Heart right ventricle (tissue), 16 donors: ENCODE measurements at places on chromosomes 3 and 15. TPM values are rescaled to one million over a fixed set of nuclear protein-coding genes. Genes with fewer than 3 reads are reported as not detected.
A peak's percentile ranks its signal among the peaks of the same experiment; 100 is the strongest.

DNA sequence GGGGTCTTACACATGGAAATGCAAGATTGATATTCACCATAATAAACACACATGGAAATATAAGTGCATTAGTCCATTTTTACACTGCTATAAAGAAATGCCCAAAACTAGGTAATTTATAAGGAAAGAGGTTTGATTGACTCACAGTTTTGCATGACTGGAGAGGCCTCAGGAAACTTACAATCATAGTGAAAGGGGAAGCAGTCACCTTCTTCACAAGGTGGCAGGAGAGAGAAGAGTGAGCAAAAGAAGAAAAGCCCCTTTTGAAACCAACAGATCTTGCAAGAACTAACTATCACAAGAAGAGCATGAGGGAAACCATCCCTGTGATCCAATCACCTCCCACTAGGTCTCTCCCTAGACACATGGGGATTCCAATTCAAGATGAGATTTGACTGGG is 111.7 kb upstream of the TP63 start:
- H3K27me3 ChIP-seq = no peaks in the 10 kb centered on the region
- H3K4me3 ChIP-seq = no peak overlapping the region
- H3K27ac ChIP-seq = no peak overlapping the region
- no peaks in the 10 kb centered on the region for H3K36me3 ChIP-seq

DNA sequence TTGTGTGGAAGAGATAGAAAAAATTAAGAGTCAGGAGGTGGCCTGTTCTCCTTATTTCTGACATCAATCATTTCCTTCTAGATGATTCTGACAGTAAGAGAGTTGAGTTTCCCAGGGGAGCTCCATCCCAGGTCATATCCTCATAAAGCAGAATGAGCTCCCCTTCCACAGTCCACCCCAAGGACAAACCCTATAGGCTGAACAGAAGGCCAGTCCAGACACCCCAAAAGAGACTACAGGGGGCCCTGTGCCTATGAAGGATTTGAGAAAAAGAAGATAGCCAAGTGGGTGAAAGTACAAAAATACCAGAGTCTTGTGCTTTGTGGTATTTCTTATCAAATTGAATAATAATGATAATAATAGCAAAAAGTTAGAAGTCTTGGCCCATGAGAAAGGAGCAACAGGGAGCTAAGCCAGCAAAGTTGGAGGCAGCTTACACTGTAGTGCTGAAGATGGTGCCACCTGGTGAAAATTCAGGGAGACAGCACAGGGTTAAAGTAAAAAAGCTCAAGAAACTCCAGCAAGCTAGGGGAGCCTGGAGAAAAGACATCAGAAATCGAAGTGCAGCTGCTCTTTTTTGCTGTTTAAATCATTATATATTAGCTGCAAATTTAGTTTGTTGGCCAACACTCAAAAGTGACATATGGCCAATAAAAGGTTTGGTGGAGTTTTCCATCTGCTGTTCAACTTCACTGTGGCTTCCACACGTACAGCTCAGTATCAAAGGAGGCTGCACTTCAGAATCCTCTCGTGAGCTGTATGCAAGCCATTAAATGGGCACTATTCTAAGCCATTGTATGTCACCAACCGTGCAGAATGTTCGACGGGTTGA is 35.8 kb upstream of the SLC24A5 start:
- H3K36me3 ChIP-seq = no peaks in the 10 kb centered on the region
- no peaks in the 10 kb centered on the region for H3K27me3 ChIP-seq
- DNase-seq = no peak
- H3K4me1 ChIP-seq = no peaks in the 10 kb centered on the region
- H3K27ac ChIP-seq = no peak overlapping the region

DNA sequence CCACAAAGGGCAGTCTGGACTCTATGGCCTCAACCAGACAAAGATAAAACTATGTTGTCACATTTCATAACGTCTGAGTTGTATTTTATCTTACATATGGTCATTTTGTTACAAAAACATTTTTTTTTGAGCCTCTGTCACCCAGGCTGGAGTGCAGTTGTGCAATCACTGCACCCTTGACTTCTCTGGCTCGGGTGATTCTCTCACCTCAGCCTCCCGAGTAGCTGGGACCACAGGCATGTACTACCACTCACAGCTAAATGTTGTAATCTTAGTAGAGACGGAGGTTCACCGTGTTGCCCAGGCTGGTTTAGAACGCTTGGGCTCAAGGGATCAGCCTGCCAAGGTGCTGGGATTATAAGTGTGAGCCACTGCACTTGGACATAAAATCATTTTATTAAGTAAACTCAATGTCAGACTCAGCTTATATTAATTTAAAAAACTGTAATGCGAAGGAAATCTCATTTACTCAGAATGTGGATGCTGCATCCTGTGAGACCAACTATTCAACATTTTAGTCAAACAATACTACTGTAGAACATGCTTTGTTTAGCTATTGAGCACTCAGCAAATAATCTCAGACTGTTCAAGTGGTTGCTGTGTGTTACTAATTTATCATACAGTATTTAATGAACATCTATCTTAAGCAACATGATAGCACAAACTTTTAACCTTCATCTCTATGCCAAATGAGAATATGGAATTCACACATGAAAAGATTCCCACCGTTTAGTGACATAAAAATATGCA is 209.2 kb downstream of the TBL1XR1 start:
- no peaks in the 10 kb centered on the region for H3K4me1 ChIP-seq
- H3K4me3 ChIP-seq = no peak overlapping the region
- H3K27ac ChIP-seq = no peak overlapping the region
- H3K27me3 ChIP-seq = no peaks in the 10 kb centered on the region
- DNase-seq = no peak

- H3K27ac ChIP-seq = no peak overlapping the region
- no peaks in the 10 kb centered on the region for H3K36me3 ChIP-seq
- H3K4me1 ChIP-seq = peaks cover 11% of the 10 kb centered on the region
- DNase-seq = no peak
- H3K4me3 ChIP-seq = no peak overlapping the region
Observed at GRCh38 chr15:50127255-50127777, 8.3 kb upstream of the ATP8B4 start.

GRCh38 chr15:97092656-97093055 is 762.2 kb downstream of the NR2F2 start:
- H3K27me3 ChIP-seq = no peaks in the 10 kb centered on the region
- H3K4me3 ChIP-seq = no peak overlapping the region
- no peaks in the 10 kb centered on the region for H3K36me3 ChIP-seq
- no peaks in the 10 kb centered on the region for H3K4me1 ChIP-seq
- no peak overlapping the region for H3K27ac ChIP-seq

DNA sequence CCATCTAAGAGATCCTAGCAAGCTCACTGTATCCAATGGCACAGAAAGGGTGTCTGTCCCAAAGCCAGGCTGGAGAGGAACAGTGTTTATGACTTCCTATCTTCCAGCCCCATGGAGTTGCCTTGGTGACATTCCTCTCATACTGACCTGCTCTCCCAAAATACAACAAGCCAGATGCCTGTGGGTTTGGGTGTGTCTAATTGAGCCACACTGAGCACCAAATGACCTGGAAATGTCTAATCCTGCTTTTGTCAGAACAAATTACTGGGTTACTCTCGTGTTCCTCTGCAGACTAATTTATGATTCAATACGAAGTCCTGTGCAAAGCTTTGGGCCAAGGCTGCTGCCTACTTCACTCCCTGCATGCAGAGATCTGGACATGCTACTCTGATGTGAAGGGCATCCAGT is 98.1 kb upstream of the STRIT1 start:
- H3K4me1 ChIP-seq = peaks cover 29% of the 10 kb centered on the region
- peak overlapping the region; percentile 71 for H3K27ac ChIP-seq
- H3K36me3 ChIP-seq = no peaks in the 10 kb centered on the region
- H3K4me3 ChIP-seq = no peak overlapping the region
- H3K27me3 ChIP-seq = no peaks in the 10 kb centered on the region

DNA sequence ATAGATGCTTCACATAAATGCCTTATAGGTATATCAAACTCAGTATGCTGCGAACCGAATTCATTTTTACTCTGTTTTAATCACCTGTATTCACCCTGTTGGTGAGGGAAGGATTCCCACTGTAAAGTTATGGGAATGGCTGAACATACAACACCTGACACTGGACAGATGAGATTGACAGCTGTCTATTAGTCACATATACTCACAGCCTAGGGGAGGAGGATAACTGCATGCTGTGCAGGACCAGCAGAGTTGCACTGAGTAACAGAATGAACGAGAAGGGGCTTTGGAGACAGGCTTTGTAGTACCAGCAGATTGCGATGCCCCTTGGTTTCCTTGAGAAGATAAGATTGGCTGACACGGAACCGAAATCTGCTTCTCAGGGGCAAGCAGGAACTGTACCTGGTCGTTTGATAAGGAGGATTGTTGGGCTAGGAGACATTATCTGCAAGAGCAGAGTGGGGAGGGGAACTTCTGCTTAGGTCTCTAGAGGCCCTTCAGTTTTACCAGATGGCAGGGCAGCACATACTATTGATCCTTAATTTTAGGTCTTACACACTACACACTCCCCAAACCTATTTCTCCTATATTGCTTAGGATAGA is 43.5 kb upstream of the SLC22A13 start:
- no peaks in the 10 kb centered on the region for H3K27me3 ChIP-seq
- no peaks in the 10 kb centered on the region for H3K36me3 ChIP-seq
- no peaks in the 10 kb centered on the region for H3K4me1 ChIP-seq
- H3K27ac ChIP-seq = no peak overlapping the region

- no peak overlapping the region for H3K27ac ChIP-seq
- no peak for DNase-seq
- no peak overlapping the region for H3K4me3 ChIP-seq
Observed at GRCh38 chr3:163773136-163773535, 1305.2 kb downstream of the SI start.

DNA sequence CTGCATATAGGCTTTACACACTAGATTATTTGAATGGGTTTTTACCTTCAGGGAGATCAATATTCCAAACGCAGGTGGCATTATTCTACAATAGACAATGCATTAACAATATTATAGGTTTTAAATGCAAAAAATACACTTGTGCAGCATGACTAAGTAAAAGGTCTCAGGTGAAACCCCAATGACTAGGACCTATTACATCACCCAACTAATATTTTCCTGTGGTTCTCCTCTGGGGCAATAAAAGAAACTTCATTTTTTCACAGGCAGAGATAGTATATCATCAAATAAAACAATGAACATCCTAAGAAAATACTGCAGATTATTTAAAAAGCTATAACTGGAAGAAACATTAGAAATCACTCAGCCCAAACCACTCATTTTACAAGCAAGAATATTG is 375.3 kb downstream of the ROBO1 start:
- H3K27ac ChIP-seq = no peak overlapping the region
- no peak overlapping the region for H3K4me3 ChIP-seq
- no peaks in the 10 kb centered on the region for H3K27me3 ChIP-seq
- no peaks in the 10 kb centered on the region for H3K4me1 ChIP-seq
- DNase-seq = no peak
- H3K36me3 ChIP-seq = no peaks in the 10 kb centered on the region

DNA sequence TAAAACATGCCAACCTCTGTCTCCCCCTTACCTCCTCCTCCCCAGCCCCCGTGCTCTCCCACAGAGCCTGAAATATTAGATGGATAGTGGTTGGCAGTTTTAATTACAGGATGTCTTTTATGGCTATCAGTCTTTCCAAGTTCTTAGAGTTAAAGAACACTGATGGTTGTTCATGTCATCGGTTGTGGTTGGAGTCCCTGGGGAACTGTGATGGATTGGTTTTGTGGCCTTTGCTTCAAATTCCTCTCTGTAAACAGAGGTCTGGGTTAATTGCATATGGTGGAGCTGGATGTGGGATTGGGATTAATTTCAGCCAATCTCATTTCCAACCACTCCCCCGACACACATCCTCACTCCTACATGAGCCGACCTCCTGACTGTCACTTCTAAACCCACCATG is 164.5 kb upstream of the PROK2 start:
- H3K27me3 ChIP-seq = no peaks in the 10 kb centered on the region
- H3K27ac ChIP-seq = no peak overlapping the region
- H3K4me3 ChIP-seq = no peak overlapping the region
- H3K4me1 ChIP-seq = no peaks in the 10 kb centered on the region

GRCh38 chr3:195803289-195803908 is 8.3 kb downstream of the MUC4 start:
- no peak overlapping the region for H3K4me3 ChIP-seq
- DNase-seq = no peak
- H3K27ac ChIP-seq = peak overlapping the region; percentile 34
- H3K4me1 ChIP-seq = peaks cover 24% of the 10 kb centered on the region

DNA sequence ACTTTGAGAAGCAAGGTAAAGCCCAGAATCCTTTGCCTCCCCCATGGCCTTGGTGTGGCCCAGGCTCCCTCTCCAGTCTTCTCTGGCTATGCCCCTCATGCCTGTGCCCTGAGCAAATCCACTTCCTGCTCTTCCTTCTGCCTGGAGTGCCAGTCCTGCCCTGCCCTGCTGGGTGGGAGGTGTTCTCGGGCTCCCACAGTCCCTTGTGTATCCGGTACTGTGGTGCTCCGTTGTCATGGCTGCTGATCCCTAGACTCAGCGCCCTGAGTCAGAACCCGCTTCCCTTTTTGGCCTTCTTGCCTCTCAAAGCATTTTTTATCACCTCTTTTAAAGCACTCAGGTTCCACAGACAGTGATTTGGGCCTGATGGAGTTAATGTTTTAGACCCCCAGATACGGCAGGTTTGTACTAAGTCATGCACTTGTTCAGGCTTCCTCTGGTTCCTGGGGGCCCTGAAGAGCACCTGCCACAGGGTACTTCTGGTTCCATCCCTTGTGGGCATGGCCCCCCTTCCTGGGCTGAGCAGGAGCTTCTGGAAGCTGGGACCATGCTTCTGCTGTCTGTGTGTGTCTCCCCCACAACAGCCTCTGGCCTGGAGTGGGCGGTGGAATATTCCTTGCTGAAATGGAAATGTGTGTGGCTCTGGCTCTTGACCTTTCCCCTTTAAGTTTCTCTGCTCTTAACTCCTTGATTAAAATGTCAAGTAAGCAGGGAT is 29.6 kb upstream of the ADAMTS7 start:
- H3K4me3 ChIP-seq = no peak overlapping the region
- no peaks in the 10 kb centered on the region for H3K36me3 ChIP-seq
- no peaks in the 10 kb centered on the region for H3K4me1 ChIP-seq
- H3K27me3 ChIP-seq = no peaks in the 10 kb centered on the region

DNA sequence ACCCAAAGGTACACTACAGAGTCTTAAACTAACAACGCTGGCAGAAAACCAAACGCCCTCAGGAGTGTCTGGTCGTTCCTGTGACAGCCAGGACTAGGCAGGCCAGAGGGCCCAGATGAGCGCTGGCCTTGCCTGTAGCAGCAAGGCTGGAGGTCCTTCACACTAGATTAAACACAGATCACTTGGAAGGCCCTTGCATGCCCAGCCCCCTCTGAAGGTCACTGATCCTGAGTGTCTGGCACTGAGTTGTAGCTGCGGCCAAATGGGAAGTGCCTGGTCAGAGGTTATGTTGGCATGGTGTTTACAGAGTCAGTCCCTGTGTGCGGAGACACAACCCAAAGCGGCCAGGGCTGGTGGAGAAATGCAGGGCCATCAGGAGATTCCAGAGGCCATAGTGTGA is 58.9 kb downstream of the ZNF621 start:
- H3K36me3 ChIP-seq = no peaks in the 10 kb centered on the region
- H3K4me1 ChIP-seq = peaks cover 10% of the 10 kb centered on the region
- H3K27ac ChIP-seq = no peak overlapping the region
- H3K4me3 ChIP-seq = no peak overlapping the region
- H3K27me3 ChIP-seq = no peaks in the 10 kb centered on the region

The UCN2 gene
- not detected for total RNA-seq

The CHL1 gene
- total RNA-seq = 8.9 TPM

The HIGD2B gene
- total RNA-seq = not detected

The ADAMTS17 gene
- 1.3 TPM for total RNA-seq
